ENCODE measurements at places on chromosomes 1 and 21.

GRCh38 chr1:201397675-201398074 is 1.4 kb downstream of the LAD1 start:
- no peak for DNase-seq

DNA sequence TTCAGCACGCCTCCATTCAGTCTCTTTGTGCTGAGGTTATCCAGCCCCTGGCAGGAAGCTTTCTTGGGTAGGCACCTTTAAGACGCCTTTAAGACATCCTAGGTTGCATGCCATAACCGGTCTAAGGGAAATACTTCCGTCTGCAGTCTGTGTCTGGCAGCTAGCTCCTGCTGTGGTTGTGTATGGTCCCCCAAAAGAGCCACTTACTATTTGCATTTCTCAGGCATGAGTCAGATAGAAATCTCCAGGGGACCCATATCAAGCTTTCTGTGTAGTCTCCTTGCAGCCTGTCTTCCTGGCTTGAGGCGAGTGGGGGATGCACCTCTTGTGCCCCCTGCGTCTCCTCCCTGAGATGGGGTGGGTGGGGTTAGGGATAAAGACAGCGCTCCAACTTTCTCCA is 10.0 kb upstream of the RYR2 start:
- no peak for DNase-seq

GRCh38 chr21:39010629-39011404 is 172.4 kb downstream of the PSMG1 start:
- DNase-seq = no peak

GRCh38 chr1:200448034-200448762 is 38.4 kb upstream of the ZNF281 start:
- no peak for DNase-seq

DNA sequence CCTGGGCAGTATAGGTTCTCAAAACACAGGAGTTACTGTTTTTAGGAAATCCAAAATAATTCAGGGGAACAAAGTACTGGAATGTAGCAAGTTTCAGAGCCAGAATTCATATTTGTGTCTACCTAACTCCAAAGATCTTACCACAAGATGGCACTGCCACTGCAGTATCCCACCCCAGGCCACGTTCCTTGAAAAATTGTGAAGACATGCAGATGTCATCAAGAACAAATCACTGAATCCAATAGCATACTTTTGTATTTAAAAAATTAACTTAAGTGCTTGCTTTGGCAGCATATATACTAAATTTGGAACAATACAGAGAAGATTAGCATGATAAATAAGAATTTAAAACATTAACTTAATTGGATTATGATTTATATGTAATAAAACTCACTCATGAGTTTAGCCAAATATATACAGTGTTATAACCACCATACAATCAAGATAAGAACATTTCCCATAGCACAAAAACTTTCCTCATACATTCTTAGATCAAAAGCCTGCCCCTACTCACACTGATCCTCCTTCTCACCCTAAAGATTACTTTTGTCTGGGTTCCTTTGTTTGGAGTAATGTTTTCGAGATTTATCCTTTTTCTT is 209.9 kb downstream of the FAF1 start:
- no peak for DNase-seq

GRCh38 chr1:2982615-2983318 is 38.5 kb upstream of the ACTRT2 start:
- no peak for DNase-seq

GRCh38 chr1:57712846-57713245 is 289.0 kb upstream of the DAB1 start:
- DNase-seq = no peak

GRCh38 chr1:156901590-156901900 is 8.0 kb downstream of the PEAR1 start:
- no peak for DNase-seq

GRCh38 chr1:169105087-169105433 is 1.4 kb upstream of the ATP1B1 start:
- DNase-seq = no peak

GRCh38 chr1:117695796-117696490 is 90.1 kb downstream of the TENT5C start:
- peak; percentile 88 for DNase-seq

GRCh38 chr21:46297338-46298271 is 11.5 kb downstream of the YBEY start:
- no peak for DNase-seq

GRCh38 chr1:164719676-164720439 is 160.9 kb downstream of the PBX1 start:
- DNase-seq = no peak

DNA sequence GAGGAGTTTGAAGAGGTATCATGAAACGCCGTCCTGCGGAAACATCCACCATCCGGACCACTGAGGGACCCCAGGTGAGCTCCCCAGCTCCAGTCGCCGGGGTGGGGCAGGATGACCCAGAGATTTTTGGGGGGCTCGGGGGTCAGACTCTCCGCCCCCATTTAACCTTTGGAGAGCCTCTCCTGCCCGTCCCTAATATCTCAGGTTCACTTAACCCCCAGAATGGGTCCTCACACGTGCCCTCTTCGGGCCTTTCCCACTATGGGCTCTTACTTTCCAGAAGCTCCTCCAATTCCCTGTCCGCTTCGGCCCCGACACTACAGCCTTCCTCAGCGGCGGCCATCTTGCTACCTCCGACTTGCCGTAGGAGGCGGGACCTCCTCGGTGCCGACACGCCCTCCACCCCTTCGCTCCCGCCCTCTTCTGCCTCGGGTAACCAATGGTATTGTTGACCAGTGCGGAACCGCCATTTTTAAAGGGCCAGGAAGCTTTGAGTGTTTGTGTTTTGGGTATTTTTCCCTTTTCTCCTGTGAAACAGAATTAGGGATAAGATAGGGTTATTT is at the start of gene PEX19:
Gene PEX19, minus strand, starts transcription at position 352 of the 563 bp plus-strand sequence. Its CDS starts 9 bp downstream, at position 343.
- DNase-seq = peak; percentile 60

GRCh38 chr1:76940571-76941335 is 73.5 kb downstream of the ST6GALNAC5 start:
- no peak for DNase-seq

DNA sequence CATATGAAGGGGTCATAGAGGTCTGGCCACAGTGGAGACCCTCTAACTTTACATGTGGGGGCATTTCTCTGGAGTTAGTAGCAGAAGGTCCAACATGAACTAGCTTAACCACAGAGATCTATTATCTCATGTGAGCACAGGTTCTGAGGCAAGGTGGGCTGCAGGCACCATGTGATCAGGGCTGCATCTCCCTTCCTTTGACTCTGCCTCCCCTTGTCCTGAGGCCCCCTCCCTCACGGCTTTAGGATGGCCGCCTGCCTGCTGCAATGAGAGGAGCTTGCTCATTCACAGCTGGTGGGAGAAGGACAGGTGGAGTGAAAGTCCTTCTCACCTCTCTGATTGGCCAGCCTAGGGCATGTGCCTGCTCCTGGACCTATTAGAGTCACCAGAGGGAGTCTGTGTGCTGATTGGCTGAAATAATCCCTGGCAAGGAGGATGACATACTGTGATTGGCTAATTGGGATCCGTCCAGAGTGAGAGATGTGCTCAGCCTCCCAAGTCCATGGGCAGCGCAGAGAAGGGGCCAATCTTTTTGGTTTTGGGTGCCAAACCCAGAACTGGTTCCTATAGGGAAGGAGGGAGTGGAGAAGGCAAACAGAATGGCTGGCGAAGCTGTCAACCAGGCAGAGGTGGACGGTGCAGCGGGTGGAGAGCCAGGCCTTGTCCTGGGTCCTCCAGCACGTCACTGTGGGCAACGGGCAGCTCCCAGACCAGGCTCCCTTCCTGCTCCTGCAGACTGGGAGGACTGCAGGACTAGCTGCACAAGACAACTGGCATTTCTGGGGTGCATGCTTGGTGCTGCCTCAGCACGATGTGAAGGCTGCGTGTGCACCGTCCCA is 39.4 kb upstream of the C1orf174 start:
- no peak for DNase-seq

DNA sequence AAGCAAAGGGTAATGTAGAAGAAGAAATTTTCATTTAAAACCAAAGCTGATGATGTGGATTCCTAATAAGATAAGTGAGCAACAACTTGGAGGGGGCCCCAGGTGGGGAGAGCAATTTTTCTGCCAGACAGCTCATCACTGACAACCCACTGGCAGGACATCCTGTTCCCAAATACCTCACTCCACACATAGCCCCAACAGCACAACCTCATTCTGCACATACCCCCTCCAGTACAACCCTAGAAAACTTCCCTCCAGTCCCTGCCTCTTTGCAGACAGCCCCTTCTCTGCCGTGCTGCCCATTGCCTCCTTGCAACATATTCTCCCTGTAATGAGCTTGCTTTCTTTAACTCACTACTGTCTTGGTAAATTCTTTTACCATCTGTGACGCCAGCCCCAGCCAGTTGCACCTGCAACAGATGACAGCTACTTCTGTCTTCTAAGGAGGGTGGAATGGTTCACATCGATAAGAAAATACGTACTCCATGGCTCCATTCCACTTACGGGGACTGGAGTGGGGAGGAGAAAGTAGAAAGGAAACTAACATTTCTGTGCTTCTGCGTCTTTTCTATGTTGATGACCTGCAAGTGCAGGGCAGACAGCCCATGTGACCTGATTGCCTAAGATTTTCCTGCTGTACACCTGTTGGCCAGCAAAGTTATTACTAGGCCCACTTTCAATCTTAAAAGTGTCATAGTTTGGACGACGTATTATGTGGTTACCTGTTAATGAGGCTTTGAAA is 14.7 kb downstream of the RHEX start:
- no peak for DNase-seq

- no peak for DNase-seq
Observed at GRCh38 chr21:36859744-36860501, 106.5 kb downstream of the HLCS start.

GRCh38 chr21:31505975-31506374 is 153.5 kb upstream of the SOD1 start:
- no peak for DNase-seq

GRCh38 chr1:207248544-207249198 is 72.8 kb upstream of the CD55 start:
- no peak for DNase-seq

- no peak for DNase-seq
Observed at GRCh38 chr1:221449801-221450470, 292.0 kb downstream of the DUSP10 start.

DNA sequence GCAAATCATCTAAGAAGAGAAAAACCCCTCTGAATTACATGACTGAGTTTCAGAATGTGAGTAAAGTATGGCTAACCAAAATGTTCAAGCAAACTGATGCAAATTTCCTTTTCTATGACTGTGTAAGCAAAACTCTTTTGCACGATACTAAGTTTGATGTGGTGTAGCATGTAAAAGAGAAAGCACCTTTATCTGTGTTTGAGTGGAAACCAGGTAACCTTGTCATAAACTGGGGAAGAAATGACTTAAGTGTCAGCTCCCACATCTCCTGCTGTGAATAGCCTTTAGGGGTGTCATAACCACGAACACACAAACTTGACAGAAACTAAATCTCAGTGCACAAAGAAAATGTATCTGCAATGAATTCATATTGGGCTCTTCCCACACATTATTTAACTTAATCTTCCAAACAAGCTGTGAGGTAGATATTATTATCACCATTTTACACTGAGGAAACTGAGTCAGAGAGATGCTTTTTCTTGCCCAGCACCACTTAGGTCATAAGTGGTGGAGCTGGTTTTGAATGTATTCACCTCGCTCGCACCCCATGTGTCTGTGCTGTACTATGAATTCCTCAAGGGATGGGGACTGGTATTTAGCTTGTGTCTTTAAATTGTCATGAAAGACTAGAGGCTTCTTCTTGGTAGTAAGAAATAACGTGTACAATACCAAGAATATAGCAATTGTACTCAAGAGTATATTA is 32.9 kb upstream of the IL12RB2 start:
- no peak for DNase-seq

DNA sequence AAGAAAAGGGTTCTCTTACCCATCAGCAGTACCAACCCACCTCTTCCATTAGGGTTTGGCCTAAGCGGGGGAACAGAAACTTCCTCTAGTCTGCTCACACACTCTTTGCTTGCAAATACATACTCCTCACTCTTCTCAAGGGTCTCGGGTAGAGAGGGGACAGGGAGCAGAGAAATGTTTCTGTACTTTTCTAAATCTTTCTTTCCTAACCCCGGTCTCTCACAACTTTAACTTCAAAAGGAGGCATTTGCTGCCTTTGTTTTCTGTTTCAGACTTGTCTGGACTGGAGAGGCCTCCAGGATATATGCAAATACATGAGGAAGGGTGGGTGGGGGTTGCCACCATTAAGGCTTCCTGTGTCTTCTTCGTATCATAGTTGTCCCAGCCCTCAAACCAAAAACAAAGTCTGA is 10.5 kb upstream of the LAX1 start:
- no peak for DNase-seq

GRCh38 chr1:19311503-19311930 is 427 bp downstream of the AKR7A2 start:
- DNase-seq = no peak

DNA sequence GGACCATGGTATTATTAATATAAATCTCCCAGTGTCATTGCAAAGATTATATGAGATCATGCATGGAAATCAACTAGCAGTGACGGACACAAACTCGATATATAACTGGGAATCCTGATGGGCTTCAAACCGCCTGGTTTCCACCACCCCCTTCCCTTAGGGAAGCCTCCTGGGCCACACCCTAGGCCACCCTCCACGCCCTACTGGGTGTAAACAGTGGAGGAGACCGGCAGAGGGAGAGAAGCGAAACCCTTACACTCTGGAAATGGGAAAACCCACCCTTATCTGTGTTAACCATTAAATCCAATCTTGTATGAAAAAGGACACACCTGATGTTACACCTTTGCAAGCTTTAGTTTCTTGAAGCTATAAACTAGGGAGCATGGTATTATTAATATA is 595 bp upstream of the ZNHIT6 start:
- DNase-seq = no peak

DNA sequence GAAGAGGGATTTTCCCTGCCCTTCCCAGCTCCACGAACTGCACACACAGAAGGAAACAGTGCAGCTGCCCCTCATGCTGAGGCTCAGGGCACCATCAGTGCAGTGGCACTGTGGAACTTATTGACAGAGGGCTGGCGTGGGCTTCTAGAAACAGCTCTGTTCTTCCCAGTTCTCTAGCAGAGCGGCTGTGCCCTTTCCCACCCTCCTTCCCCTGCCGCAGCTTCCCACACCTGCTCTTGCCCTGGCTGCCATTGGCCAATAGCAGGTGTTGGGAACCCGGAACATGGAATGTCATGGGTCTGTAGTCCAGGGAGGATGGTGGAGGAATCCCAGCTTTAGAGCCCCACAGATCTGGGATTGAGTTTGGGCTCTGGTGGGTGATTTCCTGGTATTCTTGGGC is 343.8 kb downstream of the RPS6KC1 start:
- no peak for DNase-seq

Measured in BJ (cell line).